ENCODE measurements at places on chromosomes 5 and 9. TPM values are rescaled to one million over a fixed set of nuclear protein-coding genes. Genes with fewer than 3 reads are reported as not detected.

Gene QRFP
- total RNA-seq: not detected

Gene EIF4EBP3
- 12.0 TPM for total RNA-seq

Gene CCDC183
- 1.7 TPM for total RNA-seq

Gene PCDHB4
- not detected for total RNA-seq

Gene ENTPD8
- total RNA-seq: not detected

Gene TRIM7
- total RNA-seq: 2.6 TPM

Gene OXCT1
- total RNA-seq: 59.9 TPM

Gene GAS1
- 0.68 TPM for total RNA-seq

Gene INPP5E
- total RNA-seq: 22.8 TPM

Gene SPATA31A3
- not detected for total RNA-seq

Gene KCNMB1
- not detected for total RNA-seq

Gene ZDHHC11
- total RNA-seq: 12.8 TPM

Gene RHOBTB3
- 0.06 TPM for total RNA-seq

- DNase-seq: no peak
These were observed 268.3 kb downstream of the PJA2 start for GRCh38 chr5:109141222-109142200.

DNA sequence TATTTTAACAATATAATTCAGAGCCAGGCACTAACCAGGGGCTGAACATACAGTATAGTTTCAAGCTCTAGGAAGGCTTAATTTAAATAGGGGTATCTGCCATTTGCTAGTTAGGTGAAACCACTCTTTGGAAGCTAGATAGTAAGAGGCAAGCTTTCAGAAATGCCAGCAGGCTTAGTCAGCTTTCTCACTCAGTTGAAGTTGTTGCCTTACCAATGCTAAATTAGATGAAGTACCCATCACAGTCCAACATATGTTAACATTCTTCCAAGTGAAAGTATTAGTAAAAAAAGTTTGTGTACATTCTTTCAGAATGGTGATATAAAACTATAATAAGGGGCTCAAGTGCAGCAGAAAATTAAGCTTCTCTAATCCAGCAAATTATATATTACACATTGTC, 215.0 kb downstream of the CNTLN start:
- DNase-seq: no peak

- no peak for DNase-seq
These were observed 218.7 kb upstream of the EFNA5 start for GRCh38 chr5:107889387-107889786.

- DNase-seq: no peak
These were observed 29.9 kb upstream of the MYOT start for GRCh38 chr5:137837491-137838394.

DNA sequence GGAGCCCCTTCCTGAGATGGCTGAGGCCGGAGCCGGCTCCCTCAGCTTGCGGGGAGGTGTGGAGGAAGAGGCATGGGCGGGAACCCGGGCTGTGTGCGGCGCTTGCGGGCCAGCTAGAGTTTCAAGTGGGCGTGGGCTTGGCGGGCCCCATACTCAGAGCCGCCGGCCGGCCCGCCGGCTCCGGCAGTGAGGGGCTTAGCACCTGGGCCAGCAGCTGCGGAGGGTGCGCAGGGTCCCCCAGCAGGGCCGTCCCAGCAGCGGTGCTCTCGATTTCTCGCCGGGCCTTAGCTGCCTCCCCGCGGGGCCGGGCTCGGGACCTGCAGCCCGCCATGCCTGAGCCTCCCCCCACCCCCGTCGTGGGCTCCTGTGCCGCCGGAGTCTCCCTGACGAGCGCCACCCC, 67.9 kb upstream of the SLC28A3 start:
- DNase-seq: no peak

DNA sequence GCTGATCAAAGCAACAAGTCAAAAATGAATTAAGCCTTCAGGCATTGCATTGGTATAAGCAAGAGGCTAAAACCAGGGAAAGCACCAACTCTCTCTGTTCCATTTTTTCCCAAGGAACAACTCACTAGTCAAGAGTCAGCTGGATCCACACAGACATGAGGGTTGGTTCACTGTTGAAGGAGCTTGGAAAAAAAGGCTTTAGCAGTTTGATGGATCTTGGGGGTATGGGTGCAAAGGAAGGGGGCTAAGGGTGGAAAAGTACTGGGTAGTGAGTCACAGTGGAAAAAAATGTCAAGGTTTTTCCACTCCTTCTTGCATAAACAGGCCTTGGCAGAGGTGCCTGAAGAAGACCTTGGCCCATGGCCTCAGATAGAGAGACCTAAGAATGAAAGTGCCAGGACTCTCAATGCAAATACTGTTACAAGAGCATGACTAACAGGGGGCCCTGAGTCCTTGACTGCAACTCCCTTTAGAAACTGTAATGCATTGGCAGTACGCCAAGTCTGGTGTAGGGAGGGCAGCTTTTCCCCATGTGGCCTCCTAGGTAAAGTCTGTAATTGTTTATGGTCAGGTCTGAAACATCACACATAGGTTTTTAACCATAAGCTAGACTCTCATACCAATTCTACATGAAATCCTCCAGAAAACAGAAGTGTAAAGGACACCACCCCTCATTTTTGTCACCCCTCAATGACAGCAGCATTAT, 23.7 kb downstream of the ACTL7A start:
- no peak for DNase-seq

DNA sequence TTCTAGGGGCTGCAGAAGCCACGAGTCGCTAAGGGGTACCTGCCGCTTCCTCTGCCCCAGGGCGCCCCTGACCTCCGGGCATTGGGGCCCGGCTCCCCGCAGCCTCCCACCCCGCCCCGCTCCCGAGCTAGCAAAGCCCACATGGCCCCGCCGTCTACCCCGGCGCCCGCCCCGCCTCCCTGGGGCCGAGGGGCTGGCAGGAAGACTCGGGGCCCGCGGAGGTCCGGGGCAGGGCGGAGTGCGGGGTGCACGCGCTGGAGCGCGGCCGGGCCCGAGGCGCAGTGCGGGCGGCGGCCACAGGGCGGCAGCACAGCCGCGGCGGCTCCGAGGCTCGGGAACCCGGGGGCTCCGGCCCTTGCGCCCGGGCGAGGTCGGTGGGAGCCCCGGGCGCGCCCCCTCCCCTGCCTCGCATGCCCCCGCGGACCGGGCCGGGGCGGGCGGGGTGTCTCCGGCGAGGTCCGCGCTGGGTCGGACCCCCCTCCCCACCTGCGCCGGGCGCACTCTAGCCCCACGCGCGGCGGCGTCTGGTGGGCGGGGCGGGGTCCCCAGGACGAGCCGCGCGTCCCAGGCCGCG, 6.7 kb downstream of the NRARP start:
- DNase-seq: peak; percentile 87

DNA sequence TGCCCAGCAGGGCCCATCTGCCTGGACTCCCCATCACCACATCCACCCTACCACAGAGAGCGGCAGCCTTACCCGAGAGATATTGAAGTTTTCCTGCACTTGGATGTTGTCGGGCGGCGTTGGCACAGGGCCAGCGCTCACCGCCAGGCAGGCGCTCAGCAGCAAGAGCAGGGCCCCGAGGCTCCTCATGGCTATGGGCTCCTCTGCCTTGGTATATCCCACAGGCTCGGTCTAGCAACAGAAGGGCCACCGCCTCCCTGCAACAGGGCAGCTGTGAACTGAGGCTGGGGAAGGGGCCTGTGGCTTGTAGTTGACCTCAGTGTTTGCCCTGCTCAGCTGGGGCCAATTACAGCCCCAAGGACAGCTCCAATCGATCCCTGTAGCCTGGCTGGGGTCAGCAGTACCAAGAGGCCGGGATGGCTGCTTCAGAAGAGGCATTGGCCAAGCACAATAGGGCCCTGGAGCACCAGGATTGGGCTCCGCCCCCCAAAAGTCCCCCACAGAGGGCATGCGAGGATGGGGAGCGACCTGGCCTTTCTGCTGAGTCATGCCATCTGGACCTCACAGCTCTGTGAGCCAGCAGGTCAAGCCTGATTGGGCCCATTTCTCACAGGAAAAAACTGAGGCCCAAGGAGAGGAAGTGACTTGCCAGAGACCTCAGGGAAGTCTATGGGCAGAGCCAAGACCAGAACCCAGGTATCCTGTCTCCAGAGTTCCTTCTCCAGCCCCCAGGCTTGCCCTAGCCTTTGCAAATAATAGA, at the start of gene AMBP:
Gene AMBP (minus strand): TSS at position 280 of the 760 bp plus-strand sequence. CDS start 91 bp downstream, at position 189.
- no peak for DNase-seq

GRCh38 chr9:34377404-34377746, 677 bp upstream of the MYORG start:
- DNase-seq: no peak

GRCh38 chr5:107085572-107085971, 585.2 kb downstream of the EFNA5 start:
- no peak for DNase-seq

DNA sequence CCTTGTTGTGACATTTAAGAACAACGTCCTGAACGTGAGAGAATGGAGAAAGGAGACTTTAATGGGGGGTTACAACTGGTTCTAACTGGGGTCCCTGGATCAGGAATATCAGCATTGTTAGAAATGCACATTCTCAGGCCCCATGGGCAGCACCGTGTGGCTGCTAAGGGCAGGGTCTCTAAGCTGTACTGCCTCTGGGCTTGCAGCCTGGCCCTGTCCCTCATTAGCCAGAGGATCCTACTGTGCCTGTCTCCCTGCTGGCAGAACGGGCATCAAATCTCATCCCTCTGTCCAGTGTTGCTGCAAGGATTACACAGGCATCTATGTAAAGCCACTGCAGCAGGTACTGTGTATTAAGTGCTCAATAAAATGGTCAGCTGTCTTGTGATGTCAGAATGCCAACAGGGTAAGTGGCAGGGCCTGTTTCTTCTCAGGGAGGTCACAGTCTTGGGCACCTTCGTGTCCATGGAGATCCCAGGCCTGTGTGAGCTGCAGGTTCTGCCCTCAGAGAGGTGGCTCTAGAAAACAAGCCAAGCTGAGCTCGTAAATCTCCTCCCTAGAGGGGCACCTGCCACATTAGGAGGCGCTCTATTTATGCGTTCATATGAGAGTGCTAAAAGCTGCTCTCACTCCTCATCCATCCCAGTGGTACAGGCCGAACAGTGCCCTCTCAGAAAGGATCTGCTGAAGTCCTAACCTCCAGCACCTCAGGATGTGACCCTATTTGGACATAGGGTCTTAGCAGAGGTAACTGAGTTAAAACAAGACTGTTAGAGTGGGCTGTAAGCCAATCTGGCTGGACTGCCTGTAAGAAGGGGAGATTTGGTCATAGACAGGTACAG, 210.5 kb downstream of the GADD45G start:
- no peak for DNase-seq

DNA sequence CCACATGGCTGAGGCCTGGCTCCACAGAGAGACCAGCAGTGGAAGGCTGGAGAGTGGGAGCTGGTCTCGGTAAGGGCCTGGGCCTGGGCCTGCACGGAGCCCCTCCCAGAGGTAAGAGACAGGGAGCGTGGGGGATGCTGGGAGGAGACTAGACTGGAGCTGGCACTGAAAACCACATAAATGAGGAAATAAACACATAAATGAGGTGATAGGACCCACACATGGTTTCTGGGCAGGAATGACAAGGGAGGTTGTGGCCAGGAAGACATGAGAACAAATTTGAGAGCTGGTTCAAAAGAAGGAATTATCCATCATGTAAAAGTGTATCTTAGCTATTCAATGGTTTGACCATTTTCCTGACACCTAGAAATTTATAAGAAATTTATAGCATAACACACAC, 451.7 kb upstream of the DAP start:
- DNase-seq: no peak

GRCh38 chr9:128787659-128788058, 606 bp downstream of the TBC1D13 start:
- DNase-seq: no peak

- no peak for DNase-seq
These were observed 97.7 kb downstream of the PRDM6 start for GRCh38 chr5:123186771-123187170.

- no peak for DNase-seq
These were observed 77.1 kb downstream of the GOLPH3 start for GRCh38 chr5:32096891-32097595.

- DNase-seq: no peak
These were observed 35.9 kb upstream of the ARSB start for GRCh38 chr5:79020861-79021561.

DNA sequence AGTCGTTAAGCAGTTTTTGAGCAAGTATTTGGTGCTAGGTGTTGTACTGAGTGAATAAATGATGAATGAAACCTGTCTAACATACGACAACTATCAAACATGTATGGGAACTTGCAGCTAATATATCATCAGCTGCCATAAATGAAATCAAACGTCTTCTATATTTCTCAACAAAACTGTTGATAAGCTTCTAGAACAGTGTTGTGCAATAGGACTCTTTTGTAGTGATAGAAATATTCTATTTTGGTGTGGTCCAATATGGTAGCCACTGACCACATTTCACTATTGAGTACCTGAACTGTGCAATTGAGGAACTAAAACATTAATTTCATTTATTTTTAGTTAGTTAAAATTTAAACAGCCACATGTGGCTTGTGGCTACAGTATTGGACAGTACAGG, 16.3 kb upstream of the FYB1 start:
- no peak for DNase-seq

DNA sequence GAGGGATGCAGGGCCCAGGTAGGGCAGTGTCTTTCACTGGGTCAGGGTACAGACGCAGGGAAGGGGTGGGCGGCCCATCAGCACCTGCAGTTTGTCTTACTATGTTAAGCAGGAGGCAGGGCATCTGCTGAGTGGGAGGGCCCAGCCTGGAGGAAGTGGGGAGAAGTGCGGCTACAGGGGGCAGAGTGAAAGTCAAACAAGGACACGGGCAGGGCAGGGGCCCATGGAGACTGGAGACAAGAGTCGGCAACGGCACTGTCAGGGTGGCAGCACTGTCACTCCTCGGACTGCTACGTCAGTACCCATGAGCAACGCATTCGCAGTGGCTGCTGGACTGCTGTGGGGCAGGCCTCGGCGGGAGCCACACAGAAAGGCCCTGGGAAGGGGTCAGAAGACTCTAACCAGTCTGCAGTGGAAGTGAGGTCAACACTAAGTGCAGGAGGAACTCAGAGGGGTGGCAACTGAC, 19.7 kb downstream of the CAMSAP1 start:
- DNase-seq: peak; percentile 79

DNA sequence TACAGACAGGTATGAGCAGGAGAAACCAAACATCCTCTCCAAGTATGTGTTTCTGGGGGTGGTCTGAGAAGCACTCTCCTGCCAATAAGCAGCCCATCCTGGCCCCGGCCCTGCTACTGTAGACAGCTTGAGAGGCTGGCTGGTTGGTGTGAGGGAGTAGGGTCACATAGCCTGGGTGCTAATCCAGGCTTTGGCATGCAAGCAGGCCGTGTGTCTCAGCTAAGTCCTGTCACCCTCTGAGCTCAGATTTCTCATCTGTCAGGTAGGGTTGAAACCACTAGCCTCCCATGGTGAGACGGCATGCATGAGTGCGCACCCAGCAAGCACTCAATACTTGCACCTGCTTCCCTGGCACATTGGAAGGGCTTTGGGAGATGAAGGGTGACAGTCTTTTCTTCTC, 49.8 kb upstream of the PHYKPL start:
- DNase-seq: no peak

Data from activated naive CD8-positive, alpha-beta T cell treated with anti-CD3 and anti-CD28 coated beads, Interleukin-2, amount 10 ng/mL, durations not matched to agents 7 days and 5 days (primary cell).